ENCODE measurements at places on chromosomes 5 and 9.

GRCh38 chr9:104009826-104010225 lies 84.3 kb upstream of the SMC2 start:
- no peak for DNase-seq

- no peak for DNase-seq
Observed at GRCh38 chr9:127505396-127506116, 54.2 kb downstream of the LRSAM1 start.

DNA sequence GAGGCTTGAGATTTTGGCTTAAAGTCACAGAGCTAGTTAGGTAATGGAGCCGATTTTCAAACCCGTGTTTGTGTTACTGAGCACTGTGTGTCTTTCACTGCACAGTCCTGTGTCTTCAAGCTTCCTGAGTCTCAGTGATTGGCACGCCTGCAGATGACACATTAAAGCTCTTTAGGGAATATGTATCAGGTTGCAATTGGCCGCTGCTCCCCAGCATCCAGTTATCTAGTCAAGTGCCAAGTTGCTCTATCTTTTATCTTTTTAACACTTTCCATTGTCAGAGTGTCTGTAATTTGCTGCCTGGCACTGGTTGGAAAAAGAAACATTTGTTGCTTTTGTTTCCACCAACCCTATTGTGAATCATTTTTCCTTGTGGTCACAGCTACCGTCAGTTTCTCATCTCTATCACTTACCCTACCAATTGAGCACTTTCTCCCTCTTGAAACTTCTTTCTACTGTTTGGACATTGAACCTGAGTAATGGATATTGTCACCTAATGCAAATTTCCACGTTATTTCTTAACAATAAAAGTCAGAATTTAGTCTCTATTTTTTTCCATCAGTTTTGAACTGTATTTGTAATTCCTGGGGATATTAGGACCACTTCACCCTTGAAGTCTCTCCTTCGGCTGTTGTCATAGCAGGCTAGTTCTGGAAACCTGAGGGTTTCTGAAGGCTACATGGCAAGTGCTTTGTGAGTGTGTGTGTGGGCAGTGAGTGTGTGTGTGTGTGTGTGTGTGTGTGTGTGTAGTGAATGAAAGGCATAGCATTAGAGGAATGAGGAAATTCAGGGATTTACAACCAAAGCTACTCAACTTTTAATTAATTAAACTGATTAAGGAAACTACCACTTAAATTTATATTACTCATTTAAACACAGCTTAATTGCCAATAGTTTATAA lies 274.3 kb downstream of the ISL1 start:
- no peak for DNase-seq

GRCh38 chr5:41747708-41748107 lies 122.5 kb downstream of the OXCT1 start:
- DNase-seq = no peak

DNA sequence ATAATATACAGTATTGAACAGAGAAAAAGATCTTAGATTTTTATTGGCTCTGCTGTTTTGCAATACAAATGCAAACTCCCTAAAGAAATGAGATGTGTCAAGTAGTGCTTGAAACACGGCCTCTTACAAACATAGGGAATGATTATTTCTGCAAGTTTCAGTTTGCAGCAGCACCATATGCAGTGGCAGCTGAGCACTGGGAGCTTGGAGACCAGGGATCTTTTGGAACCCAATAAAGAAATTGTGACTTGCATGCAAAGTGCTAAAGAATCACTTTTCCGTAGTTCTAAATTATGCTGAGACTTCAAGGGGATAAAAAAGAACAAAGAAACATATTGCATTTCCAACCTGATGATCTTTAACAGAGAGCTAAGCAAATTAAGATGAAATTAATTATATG lies 674.6 kb upstream of the ZNF608 start:
- no peak for DNase-seq

GRCh38 chr5:142716963-142717362 lies 31.1 kb upstream of the FGF1 start:
- DNase-seq = peak; percentile 32

- DNase-seq = no peak
Observed at GRCh38 chr5:62814991-62815390, 236.4 kb downstream of the LRRC70 start.

DNA sequence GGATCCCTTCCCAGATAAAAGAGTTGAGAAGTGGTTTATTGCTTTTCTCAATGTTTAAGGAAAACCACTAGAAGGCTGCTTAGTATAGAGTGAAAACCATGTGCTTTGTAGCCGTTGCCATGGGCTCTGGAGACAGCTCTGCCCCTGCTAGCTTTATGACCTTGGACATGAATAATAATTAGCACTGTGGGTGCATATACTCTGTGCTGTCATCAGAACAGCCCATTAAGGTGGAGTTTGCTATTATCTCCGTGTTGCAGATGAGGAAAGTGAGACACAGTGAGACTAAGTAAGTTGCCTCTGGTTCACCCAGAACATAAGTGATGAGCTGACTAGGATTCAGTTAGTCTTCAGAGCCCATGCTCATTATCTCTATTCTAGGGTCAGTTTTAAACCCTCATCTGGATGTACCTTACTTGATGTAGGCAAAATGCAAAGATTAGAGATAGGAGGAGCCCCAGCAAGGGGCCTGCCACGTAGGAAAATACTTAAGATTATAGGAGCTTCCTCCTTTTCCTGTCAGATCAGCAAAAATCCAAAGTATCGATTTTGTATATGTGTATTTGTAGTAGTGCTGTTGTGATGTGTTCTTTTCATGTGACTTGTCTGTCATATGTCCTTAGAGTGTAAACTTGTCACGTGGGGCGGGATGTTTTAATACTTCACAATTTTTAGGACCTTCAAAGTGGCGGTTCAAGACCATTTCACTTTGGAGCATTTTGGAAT lies 102.5 kb downstream of the TLE4 start:
- DNase-seq = no peak

DNA sequence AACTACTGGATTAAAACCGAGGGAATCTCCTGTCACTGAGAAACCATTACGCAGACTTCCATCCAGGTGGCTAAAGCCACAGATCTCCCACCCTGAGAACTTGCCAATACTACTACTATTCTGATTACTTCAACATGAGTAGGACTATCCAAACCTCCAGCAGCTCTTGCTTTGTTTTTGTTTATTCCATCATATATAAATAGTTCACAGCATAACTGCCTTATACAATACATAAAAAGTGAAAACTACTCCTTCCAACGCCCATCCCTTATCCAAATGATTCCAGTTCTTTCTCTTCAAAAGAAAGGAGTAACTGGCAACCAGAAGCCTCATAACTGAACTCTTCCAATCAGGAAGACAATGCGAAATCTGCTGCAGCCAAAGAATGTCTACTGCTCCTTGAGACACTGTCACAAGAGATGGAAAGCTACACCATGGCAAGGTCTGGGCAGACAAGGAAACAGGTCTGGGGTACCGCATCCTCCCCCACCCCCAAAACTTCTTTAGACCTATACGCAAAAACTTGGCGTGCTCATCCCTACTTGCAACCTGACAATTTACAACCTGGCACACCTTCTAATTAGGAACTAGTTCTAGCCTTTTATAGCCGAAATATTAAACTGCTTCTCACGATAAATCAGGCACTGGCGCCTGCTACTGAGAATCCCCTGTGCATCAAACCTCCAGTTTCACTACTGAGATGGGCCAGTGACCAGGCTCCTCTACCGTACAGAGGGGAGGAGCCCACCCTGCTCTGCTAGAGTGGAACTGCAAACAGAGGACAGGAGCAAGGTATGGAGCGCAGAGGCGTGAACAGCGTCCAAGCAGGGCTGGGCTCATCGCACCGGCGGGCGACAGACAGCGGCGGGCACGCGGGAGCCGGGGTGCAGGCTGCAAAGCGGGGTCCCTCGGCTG lies 986 bp downstream of the PLPP1 start:
- DNase-seq = no peak

Measured in activated CD8-positive, alpha-beta memory T cell treated with anti-CD3 and anti-CD28 coated beads, Interleukin-2, amount 50 U/mL, for 4 hours (primary cell).